Cortex of kidney (tissue), 1 donor: ENCODE measurements at places on chromosomes 3 and 15.

DNA sequence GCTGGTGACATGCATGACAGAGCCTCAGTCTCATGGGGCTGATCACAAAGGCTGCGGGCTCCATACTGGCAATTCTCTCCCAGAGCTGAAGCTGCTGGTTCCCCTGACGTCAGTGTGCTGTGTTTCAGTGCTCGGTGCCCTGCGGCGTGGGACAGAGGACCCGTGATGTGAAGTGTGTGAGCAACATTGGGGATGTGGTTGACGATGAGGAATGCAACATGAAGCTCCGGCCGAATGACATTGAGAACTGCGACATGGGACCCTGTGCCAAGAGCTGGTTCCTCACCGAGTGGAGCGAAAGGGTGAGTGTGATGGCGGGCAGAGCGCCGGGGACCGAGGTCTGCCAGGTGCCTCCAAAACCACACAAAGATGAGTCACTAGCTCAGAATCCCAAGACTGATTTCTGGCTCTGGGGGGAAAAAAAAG, 62.0 kb upstream of the NR2E3 start:
- no peak for DNase-seq

DNA sequence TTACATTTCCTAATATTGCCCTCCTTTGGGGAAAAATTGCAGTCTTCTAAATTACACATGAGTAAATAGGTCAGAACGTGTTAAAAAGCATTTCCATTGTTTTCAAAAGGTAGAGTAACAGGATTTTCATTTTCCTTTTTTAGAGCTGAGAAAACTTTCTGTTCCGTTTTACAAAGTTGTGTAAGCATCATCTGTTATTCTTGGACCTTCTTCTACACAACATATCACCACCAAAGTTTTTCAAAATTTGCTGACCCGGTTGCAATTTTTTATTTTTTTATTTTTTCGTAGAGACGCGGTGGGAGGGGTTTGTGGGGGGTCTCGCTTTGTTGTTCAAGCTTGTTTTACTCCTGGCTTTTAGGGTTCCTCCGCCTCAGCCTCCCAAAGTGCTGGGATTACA, 1.1 kb downstream of the CCDC39 start:
- DNase-seq: no peak

DNA sequence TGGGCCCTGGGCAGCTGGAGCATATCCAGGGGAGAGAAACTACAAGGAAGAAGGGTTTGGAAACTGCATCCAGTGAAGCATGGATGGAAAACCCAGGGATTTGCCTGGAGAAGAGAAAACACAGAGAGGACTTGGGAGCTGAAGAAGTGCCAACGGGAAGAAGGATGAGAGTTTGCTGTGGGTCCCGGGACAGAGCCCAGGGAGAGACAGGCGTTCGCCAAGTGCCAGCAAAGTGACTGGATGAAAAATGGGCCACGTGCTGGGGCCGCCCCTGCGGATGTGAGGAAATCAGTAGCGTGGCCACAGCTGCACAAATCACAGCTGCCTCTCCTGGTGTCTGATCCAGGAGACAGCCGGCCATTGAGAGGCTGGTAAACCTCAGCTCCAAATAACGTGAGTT, 70.4 kb downstream of the HES1 start:
- DNase-seq: no peak

GRCh38 chr3:184556582-184557347, 4.8 kb upstream of the EPHB3 start:
- no peak for DNase-seq

- DNase-seq: no peak
These were observed 90.2 kb downstream of the RFTN1 start for GRCh38 chr3:16423298-16423697.
